ENCODE measurements at places on chromosomes 1 and 21.
A peak's percentile ranks its signal among the peaks of the same experiment; 100 is the strongest.

GRCh38 chr1:26478159-26478558, 5.9 kb downstream of the HMGN2 start:
- no peak for DNase-seq

- DNase-seq, result no peak
These were observed 4.5 kb downstream of the TMEM125 start for GRCh38 chr1:43274125-43274803.

- no peak for DNase-seq
These were observed 1.7 kb downstream of the MCL1 start for GRCh38 chr1:150577557-150578271.

DNA sequence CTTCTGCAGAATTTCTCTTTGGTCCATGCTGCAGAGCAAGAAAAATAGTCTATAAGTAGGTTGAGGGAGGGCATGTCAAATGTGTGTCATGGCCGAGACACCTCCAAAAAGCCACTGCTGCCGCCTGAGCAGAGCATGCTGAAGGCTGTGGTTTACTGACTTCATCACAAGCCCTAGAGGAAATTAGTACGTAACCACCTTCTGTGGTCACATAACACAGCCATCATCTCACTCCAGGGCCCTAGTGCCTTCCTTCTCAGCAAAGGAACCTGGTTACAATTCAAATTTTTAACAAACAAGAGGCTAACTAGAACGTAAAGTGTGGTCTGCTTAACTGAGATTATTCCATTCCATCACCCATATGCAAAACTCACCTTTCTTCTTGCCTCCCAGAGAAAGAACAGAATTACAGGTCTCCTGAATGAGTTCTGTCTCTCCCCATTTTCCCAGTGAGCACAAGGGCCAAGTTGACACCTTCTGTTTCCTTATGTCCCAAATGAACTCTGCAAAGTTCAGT, at the start of gene PTPN22:
Gene PTPN22, minus strand, starts transcription at position 116 of the 517 bp plus-strand sequence.
- peak; percentile 66 for DNase-seq

DNA sequence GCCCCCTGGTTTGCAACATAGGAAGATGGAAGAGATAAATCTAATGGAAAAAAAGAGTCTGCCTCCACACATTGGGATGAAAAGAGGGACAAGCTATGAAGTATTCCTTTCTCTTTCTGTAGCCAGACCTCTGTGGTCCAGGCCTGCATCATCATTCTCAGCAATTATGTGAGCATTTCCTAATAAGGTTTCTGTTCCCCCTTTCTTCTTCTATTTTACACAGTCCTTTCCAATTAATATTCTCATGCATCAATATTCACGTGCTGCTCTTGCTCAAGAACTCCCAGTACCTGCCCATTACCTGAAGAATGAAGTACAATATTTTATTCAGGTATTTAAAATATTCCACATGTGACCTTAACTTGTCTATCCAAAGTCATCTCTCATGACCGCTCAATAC, 8.2 kb upstream of the SLC30A1 start:
- no peak for DNase-seq

- no peak for DNase-seq
These were observed 59.6 kb downstream of the VPS26C start for GRCh38 chr21:37207441-37208009.

GRCh38 chr1:199273837-199274379, 635.1 kb downstream of the PTPRC start:
- DNase-seq, result no peak

GRCh38 chr1:37866491-37866890, 7.1 kb upstream of the MTF1 start:
- no peak for DNase-seq

- no peak for DNase-seq
These were observed 12.4 kb upstream of the CREG1 start for GRCh38 chr1:167565922-167566321.

GRCh38 chr1:161185282-161185682, 8.0 kb upstream of the B4GALT3 start:
- DNase-seq, result peak; percentile 48

DNA sequence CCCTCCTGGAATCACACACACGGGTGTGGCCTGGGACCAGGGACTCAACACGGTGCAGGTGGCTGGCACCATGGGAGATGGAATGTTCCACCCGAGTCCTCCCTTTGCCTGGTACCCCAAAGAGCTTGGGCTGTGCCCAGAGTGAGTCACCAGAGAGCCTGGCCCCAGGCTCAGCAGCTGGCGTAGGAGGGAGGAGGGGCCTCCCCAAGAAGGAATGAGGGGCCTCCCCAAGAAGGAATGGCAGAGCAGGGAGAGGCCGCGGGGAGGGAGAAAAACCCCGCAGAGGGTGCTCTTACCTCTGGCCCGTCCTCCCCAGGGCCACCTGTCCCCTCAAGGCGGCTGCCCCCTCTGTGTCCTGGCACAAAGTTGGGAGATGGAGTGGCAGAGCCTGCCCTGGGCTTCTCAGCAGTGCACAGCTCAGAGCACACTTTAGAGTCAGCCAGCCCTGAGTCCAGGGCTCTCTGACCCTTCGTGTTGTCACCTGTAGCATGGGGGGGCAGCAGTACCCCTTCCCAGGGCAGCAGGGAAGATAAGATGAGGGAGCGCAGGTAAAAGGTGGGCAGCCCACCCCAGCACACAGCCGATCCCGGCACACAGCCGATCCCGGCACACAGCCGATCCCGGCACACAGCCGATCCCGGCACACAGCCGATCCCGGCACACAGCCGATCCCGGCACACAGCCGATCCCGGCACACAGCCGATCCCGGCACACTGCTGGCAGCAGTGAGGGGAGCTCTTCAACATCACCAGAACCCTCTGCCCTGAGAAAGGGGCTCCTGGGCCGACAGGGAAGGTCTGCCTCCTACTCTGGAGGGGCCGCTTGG, 20.2 kb upstream of the KCNAB2 start:
- no peak for DNase-seq

DNA sequence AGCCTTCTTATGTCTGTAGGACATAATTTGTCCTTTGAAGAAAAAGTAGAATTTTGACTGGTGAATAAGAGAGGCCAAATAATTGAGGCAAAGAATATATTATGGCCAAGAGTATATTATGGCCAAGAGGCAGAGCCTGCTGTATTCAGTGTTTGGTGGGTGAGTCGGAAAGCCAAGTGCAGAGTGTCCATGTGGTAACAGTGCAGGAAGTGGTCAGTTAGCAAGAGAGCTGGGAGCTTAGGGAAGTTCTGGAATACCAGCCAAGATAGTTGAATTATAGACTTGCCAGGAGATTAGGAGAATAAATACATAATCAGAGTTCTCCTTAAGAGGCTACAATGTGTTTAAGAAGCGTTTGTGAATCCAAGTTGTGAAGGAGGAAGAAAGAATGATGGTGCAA, 131.5 kb upstream of the LMO4 start:
- DNase-seq, result no peak

DNA sequence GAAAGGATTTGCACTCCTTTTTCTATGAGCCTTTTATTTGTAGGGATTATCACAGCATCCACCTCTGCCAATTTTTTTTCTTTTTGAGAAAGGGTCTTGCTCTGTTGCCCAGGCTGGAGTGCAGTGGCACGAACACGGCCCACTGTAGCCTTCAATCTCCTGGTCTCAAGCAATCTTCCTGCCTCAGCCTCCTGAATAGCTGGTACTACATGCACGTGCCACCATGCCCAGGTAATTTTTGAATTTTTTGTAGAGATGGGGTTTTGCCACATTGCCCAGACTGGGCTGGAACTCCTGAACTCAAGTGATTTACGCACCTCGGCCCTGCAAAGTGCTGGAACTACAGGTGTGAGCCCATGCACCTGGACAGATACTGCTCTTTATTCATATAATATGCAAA, 2.1 kb downstream of the SAMSN1 start:
- DNase-seq, result no peak

GRCh38 chr1:226349801-226350518, 41.0 kb upstream of the LIN9 start:
- DNase-seq, result no peak

DNA sequence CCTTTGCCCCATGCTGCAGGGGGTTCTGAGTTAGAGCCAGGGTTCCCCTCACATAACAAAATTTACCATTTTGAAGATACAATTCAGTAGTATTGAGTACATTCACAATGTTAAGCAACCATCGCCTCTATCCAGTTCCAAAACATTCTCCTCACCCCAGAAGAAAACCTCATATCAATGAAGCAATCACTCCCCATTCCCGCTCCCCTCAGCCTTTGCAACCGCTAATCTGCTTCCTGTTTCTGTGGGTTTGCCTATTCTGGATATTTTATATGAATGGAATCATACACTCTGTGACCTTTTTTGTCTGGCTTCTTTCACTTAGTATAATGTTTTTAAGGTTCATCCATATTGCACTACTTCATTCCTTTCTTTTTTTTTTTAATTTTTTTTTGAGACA, 32.9 kb downstream of the SERINC2 start:
- no peak for DNase-seq

DNA sequence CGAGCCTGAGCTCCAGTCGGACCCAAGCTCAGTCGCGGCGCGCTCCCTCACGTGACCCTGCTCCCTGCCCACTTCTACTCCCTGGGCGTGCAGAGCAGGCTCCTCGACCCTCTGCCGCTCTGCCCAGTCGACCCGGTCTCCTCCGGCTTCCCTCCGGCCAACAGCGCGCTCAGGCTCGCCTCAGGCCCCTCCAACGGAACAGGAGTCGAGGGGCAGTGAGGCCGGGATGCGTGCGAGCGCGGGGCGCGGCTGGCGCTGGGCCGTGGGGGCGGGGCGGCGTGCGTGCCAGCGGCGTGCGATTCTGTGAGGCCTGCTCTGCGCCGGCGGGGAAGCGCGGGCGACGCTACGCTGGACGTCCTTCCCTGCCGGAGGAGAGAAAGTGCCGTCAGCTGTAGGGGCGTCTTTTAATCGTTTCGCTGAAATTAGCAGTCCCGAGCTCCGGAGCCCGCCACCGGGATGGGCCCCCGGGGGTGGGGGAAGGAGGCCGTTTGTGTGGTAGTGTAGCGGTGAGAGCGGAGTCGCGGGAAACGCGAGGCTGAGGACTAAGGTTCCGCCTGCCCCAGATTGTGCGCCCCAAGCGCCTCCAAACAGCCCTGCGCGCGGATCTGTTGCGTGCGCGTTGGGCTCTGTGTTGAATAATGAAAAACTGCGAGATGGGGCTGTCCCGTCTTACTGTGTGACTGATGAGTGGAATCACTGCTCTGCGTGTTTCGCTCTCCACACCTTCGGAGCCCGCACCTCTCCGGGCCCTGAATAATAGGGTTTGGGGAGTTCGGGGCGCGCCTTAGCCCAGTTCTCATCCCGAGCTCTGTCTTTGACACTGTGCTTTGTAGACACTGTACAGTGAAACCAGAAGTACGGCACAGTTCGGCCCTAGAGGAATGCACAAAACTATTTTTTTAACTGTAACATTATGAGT, at the start of gene ACBD6:
Gene ACBD6, minus strand, starts transcription at position 217 of the 919 bp plus-strand sequence. CDS start 311 bp downstream, outside the sequence.
- DNase-seq, result peak; percentile 81

DNA sequence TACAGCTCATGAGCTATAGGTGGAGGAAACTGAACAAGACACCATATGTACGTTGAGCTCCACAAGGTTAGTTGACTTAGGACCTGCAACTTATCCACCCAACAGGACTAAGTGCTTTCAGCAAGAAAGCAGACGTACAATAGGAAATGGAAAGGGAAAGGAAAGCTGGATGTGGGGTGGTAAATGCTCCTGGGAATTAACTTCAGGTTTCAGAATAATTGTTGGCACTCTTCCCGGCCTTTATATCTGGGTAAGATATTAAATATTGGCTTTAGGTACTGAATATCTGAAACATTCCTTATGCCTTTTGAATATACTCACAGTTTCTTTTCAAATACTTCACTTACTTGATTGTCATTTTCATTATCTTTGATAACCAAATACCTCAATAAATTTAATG, 36.3 kb downstream of the GLMN start:
- no peak for DNase-seq

- no peak for DNase-seq
These were observed 157.7 kb downstream of the TOMM20 start for GRCh38 chr1:234970731-234971476.

- DNase-seq, result no peak
These were observed 31.5 kb upstream of the CD1D start for GRCh38 chr1:158149175-158149574.

DNA sequence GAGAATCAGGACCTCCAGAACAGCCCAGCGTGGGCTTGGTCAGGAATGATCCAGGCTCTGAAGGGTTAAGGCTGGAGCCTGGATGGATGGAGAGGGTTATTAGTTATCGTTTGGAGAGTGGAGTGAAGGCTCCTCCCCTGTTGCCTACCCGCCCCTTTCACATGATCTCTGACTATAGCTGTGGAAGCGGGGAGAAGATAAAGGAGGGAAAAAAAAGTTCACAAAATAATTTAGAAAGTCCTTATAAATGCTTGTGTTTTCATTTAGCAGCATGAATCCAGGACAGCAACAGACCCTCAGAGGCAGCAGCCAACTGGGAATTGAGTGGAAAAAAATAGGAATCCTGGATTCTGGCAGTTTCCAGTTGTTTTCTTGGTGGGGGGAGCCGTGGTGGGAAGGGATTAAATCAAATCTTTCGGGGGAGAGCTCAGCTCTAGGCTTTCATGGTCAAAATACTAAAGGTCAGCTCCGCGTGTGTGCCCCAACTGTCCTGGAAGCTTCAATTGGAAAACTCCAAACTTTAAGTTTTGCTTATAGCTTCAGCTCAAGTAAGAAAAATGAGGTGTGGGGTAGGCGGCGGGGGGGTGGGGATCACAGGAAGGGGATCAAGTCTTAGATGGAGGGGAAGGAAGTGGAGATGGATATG, 595 bp upstream of the DDR2 start:
- no peak for DNase-seq
